SK-N-SH (cell line): ENCODE measurements at places on chromosomes 3 and 15. TPM values are rescaled to one million over a fixed set of nuclear protein-coding genes. Genes with fewer than 3 reads are reported as not detected.
A peak's percentile ranks its signal among the peaks of the same experiment; 100 is the strongest.

- no peak for DNase-seq
Observed at GRCh38 chr3:10944866-10945265, 47.7 kb upstream of the SLC6A1 start.

DNA sequence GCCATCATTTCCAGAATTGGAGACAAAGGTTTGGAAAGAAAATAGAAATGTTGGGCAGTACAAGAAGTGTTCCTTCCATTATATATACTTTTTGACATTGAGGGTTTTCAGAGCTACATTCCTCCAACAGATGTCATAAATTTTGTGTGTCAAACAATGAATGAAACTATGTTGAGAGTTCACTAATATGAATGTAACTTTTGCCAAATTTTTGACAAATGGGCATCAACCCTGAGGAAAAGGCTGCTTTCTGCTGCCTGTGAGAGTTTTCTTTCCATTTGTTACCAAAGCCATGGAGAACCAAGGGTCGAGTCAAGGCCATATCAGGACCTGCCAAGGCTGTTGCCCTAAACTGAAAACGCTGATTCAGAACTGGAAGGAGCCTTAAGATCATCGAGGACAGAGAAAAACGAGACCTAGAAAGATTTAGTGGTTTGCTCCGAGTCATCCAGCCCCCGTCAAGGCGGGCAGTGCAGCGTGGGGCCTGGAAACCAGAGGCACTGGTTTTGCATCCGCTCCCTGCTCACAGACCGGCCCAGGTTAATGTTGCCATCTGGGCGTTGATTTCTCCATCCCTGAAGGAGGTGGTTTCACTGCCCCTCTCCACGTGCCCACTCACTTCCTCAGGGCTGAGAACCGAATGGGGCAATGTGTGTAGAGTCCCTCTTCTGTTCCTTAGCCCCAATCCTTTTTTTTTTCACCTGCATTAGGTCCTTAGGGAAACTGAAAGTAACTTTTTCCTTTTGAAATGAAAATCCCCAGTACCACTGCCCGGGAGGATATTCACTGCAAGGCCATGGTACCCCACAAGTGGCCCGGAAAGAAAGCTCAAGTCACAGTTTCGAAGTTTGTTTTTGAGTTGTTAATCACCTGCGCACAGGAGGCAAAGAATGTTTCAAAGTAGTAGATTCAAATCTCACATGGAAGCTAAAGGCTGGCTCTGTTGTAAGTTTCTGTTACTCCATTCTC is 32.8 kb downstream of the TPM1 start:
- DNase-seq: no peak

DNA sequence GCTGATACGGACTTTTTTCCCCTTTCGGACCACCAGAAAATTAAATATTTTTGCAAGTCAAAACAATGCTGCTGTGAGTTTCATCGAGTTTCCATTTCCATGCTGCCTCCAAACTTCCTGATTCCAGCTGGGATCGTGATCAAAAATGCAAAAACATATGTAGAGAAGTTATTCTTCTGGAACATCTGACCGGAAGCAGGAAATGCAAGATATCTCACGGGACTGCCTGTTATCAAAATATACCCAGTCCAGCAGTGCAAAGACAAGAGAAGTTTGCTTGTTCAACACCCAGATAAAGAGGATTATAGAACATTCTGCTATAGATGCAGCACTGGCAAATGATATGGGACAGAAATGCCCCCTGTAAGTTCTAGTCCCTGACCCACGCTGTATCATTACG is 726.7 kb upstream of the NR2F2 start:
- no peak for DNase-seq

- peak; percentile 5 for DNase-seq
Observed at GRCh38 chr3:8154617-8155016, 347.0 kb upstream of the LMCD1 start.

GRCh38 chr3:191008074-191008473 is 145.6 kb upstream of the GMNC start:
- DNase-seq: no peak

DNA sequence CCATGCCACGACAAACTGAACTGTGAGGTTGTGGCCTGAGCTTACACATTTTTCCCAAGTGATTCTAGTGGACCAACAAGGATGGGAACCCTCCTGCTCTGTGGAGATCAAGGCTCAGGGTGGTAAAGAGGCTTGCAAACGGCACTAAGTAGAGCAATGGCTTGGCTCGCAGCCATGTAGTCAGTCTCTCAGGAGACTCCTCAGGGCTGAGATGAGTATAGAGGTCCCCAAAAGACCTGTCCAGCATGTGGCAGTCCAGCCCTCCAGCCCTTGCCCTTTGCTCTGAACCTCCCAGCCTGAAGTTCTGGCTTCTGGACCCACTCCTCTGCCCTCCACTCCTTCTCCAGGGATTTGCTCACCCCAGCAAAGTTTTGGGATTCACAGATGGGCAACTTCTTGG is 8.3 kb upstream of the CAMP start:
- DNase-seq: no peak

- no peak for DNase-seq
Observed at GRCh38 chr3:68703066-68703465, 229.3 kb downstream of the TAFA4 start.

The RNF168 gene
- 1.8 and 1.9 TPM in 2 replicates for polyA plus RNA-seq

The MESP2 gene
- 0.21 and 0.31 TPM in 2 replicates for polyA plus RNA-seq
